HAP-1 (cell line): ENCODE measurements at places on chromosomes 4 and X.

- DNase-seq, result peak; percentile 24
These were observed 791 bp downstream of the GUCY1B1 start for GRCh38 chr4:155759372-155760252.

- DNase-seq, result peak; percentile 52
These were observed 21.8 kb downstream of the CMC4 start for GRCh38 chrX:155048977-155049619.

- DNase-seq, result no peak
These were observed 54.8 kb downstream of the DHX15 start for GRCh38 chr4:24529555-24529954.

DNA sequence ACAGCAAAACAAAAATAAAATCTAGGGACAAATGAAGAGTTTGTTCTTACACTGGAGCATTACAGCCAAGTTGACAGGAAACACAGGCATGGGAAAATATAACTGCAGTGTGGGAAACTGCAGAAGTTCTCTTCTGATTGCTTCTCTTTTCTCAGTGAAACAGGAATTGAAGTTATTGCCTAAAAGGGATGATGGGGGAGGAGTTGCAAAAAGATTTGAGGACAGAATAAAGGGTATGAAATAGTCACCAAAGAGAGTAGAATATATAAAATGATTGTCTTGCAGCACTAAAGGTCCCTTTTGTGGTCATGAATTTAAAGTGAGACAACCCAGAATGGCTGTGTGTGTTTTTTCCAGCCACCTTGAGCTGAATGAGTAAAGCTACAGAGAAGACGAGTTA lies 103.7 kb downstream of the JADE1 start:
- no peak for DNase-seq

- DNase-seq, result no peak
These were observed 148.1 kb downstream of the VCX3A start for GRCh38 chrX:6386837-6387236.

GRCh38 chr4:78667325-78667724 lies 108.8 kb upstream of the BMP2K start:
- no peak for DNase-seq
